ENCODE measurements at places on chromosomes 5 and 9.

- no peak for DNase-seq
Measured at GRCh38 chr9:78548670-78549069, 251.7 kb downstream of the PSAT1 start.

DNA sequence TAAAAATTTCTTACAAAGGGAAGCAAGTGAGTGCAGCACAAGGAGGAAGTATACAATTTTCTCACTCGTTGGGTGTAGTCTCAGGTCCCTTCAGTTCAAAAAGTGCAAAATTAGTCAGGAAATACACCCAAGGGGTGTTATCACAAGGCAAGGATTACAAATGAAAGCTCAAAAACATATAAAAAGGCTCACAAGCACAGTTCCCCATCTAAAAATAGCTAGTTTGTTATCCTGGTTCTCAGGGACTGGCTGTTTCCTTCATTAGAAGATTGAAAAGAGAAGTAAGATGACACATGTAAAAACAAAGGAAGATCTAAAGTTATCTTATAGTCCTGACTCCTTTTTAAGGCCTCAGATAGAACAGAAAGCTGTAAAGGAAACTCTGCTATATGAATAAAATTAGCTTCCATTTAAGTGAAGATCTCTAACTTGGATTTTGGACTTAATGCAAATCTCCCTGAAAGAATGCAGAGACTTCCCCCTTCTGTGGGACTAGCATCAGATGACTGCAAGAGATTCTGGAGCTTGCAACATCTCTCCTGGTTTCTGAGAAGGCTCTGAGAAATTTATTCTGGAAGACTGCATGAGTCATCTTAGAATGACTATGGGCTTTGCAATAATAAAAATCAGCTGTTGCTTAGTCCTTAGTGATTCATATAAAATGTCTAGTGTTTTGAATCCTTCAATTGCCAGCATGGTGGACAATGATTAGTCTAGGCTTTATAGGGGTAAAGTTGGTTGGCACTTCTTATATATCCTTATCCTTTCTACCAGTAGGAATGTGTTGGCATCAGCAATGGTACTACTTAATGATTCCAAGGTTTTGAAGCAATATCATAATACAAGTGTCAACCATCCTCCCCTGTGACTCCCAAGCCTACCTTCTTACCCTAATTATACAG, 25.4 kb downstream of the DAB2 start:
- no peak for DNase-seq

GRCh38 chr5:42250-42649, 49.7 kb upstream of the PLEKHG4B start:
- DNase-seq: no peak

DNA sequence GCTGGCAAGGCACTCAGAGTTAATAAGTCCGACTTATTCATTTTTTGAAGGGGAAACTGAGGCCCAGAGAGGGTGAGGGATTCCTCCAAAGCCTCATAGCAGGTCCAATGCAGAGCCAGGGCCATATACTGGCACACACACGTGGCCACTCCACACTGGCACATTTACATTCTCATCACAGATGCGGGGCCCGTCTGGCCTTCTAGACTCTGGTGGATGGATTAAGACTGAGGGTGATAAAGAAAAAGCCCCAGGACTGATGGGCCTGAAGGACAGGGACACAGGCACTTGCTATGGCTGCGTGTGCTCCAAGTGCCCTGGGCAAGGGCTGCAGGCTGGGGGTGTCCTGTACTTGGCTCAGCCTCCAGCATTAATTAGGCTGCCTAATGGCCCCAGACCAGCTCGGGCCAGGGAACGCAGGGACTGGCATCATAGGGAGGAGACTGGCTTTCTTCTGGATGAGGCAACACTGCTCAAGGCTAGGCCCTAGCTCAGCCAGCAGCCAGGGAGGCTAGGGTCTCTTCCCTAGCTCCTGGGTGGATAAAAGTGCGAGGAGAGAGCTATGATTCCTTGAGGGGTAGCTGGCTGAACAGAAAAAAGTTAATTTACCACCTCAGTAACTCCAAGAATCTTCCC, 28.5 kb upstream of the CSF1R start:
- DNase-seq: no peak

DNA sequence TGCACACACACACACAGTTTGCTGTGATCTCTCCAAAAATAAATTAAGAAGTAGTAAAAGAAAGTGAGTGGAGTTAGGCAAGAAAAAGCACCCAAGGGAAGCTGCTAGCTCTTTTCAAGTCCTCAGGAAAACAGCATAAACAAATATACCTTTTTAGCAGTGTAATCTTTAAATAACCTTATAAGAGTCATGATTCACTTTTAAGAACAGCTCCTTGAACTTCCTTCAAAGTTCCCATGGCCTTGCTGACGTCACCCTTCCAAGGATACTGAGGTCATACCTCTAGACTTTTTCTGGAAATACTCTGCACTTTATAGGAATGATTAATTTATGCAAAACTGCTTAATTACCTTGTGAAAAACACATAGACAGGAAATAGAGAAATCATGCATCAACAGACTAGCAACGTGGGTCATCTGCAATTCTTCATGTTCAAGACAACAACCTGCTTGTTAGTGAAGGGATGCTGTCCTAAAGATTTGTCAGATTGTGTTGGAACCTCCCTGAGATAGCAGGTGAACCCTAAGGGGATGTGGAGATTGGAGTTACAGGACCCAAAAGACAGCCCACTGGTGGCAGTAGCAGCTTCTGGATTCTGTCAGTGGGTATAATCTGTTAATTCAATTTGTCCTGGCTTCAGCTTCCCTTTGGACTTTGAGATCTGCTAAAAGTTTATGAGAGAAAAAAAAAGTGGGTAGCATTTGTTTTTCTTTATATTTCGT, 229.0 kb downstream of the ELAVL2 start:
- DNase-seq: no peak

DNA sequence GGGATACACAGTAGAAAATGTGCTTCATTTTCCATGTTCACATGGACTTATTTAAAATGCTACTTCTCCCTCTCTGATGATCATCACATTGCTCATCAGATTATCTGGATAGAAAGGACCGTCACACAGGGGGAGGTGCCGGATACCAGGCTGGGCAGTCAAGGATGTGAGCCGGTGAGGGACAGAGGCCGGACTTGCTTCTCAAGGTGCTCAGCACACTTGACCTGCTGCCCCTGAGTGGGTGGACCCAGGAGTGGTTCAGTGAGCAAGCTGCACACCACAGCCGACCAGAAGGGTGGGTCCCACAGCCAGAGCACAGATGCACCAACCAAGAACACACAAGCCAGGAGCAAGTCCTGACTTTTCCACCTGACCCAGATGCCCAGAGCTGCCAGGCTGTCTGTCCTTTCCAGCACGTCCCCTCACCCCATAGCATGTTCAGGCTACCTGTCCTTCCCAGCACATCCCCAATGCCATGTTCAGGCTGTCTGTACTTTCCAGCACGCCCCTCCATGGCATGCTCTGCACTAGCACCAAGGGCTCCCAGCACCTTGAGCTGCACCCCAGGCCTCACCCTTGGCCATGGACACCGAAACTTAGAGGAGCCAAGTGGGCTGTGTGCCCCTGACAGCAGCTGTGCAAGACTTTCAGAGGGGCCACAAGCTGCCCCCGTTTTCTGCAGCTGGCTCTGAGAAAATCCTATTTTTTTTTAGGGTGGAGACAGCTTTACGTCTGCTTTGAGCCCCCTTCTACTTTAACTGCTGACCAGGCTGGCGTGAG, 77.8 kb downstream of the SECISBP2 start:
- DNase-seq: no peak

GRCh38 chr5:157303667-157304327, 37.9 kb downstream of the CYFIP2 start:
- no peak for DNase-seq

- no peak for DNase-seq
Measured at GRCh38 chr5:206927-207536, 10.9 kb downstream of the CCDC127 start.

- DNase-seq: peak; percentile 50
Measured at GRCh38 chr9:13278368-13279246, 885 bp downstream of the MPDZ start.

GRCh38 chr9:14838701-14839100, 71.5 kb downstream of the FREM1 start:
- DNase-seq: no peak

DNA sequence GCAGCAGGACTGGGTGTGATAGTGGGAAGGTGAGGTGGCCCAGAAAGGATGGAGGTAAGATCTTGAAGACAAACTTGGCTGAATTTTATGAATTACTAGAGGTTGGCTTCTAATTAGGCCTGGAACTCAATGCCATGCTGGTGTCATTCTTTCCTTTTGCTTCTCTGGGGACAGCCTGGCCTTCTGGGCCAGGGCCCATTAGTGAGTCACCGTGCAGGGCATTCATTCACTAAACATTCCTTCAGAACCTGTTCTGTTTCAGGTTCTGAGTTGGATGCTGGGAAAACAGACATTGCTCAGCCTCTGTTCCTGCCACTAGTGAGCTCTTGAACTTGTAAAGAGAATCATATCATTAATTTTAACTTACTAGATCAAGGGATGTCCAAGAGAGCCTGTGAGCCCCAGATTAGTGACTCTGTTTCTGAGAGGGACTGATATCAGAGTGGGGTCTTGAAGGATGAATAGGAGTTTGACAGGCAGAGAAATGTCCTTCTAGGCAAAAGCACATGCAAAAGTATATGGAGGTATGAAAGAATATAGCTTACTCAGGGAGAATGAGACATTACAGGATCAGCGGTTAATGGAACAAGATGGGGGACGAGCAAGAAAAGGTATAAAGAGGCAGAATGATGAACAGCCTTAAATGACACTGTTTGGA, 66.5 kb downstream of the LHX2 start:
- no peak for DNase-seq

GRCh38 chr5:147750065-147750464, 32.5 kb downstream of the JAKMIP2 start:
- DNase-seq: no peak

GRCh38 chr9:136297016-136297691, 6.7 kb downstream of the CCDC187 start:
- DNase-seq: peak; percentile 68

DNA sequence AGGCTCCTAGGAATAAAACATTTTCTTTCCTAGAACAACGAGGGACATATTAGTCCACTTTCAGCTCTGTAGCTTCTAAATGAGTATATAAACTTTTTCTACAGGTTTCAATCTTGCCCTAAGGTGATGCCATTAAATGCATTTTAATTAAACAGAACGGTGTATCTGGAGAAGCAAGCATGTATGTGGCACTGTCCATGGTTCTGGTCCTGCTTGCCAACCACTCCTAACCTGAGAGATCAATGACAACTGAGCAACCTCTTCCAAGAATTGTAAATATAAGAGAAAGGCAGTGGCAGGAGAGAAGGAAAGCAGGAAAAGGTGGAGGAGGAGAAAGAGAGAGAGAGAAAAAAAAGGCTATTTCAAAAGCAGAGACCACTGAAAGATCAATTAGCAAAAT, 95.6 kb upstream of the SPOCK1 start:
- no peak for DNase-seq

GRCh38 chr5:24080046-24080445, 564.7 kb downstream of the CDH10 start:
- no peak for DNase-seq

DNA sequence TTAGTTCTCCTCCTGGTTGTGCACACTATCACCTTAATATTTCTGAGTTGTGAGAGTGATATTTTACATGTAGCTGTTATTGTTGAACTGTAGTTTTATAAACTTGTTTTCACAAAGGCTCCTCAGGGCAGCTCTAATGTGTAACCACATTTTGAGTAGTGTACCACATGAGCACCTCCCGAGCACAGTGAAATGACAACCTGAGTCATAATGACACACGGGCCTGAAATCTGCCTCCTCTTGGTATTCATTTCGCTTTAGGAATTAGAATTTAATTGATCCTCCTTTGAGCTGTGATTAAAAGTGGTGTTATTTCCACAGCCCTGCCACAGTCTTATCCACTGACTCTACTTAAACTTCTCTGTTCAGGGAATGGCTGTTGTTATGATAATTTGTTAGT, 7.9 kb downstream of the MTRR start:
- DNase-seq: no peak

DNA sequence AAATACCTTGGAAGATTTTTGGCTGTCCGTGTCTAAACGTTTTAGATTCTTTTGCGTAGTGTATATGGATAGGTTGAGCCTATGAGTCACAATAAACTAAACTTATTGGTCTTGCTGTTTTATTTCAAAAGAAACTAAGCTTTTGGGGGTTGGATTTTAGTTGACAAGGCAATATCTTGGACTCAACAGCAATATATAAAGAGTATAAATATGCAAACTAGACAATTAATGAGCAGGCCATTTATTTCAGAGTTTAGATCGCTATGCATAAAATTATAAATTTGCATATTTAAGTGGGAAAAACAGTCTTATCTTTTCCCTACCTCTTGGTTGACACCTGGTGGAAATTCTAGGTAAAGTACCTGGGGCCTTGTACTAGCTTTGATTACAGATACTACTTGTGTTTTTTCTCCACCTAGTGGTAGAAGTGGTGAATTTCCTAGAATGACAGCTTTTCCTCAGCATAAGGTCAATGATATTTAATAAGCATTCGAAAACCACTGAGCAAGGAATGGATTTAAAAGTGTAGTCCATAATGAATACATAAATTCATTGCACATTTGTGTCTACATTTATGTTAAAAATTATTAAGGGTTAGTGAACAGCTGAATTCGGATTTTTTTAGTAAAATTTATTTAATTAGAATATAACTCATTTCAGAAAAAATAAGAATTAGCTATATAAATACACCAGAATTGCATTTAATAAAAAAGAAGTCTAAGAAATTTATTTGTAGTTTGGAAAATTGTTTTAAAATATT, 1.7 kb upstream of the ARRDC3 start:
- no peak for DNase-seq

GRCh38 chr9:110241260-110241857, 14.9 kb downstream of the TXN start:
- no peak for DNase-seq

DNA sequence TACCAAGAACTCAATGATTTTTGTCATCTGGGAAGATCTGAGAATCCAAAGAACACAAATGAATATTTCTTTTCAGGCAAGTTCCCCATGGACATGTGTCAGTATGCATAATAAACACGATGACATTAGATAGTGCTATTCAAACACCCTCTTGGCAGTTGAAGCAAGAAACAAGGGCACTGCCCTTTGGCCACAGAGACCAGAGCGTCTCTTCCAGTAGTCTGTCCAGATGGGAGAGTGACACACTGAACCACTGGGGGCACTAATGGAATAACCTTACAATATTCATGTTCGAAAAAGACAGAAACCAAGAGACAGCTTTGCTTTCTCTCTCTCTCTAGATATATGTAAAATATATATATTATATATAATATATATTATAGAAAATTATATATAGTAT, 301.9 kb downstream of the CTNND2 start:
- DNase-seq: no peak

DNA sequence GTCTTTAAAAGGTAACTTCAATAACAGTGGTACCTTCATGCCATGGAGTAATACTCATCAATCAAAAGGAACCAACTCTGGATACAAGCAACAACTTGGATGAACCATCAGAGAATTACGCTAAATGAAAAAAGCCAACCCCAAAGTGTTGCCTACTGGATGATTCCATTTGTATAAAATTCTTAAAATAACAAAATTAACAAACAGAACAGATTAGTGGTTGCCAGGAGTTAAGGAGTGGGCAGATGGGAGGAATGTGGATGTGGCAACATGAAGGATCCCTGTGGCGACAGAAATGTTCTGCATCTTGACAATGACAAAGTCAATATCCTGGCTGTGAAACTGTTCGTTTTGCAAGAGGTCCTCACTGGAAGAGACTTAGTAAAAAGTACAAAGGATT, 50.5 kb downstream of the SPTLC1 start:
- no peak for DNase-seq

- no peak for DNase-seq
Measured at GRCh38 chr5:74587890-74588289, 52.6 kb downstream of the ENC1 start.

All from lower lobe of right lung (tissue), 2 donors.